NCI-H2081 (cell line): ENCODE measurements at places on chromosomes 3 and 15.

DNA sequence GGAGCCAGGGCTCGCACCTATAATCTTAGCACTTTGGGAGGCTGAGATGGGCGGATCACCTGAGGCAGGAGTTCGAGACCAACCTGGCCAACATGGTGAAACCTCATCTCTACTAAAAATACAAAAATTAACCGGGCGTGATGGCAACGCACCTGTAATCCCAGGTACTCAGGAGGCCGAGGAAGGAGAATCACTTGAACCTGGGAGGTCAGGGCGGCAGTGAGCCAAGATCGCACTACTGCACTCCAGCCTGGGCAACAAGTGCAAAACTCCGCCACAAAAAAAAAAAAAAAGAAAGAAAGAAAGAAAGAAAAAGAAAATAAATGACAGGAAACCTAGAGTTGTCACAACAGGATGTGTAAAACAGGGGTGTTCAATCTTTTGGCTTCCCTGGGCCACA is 3.0 kb upstream of the NMB start:
- DNase-seq, result no peak

DNA sequence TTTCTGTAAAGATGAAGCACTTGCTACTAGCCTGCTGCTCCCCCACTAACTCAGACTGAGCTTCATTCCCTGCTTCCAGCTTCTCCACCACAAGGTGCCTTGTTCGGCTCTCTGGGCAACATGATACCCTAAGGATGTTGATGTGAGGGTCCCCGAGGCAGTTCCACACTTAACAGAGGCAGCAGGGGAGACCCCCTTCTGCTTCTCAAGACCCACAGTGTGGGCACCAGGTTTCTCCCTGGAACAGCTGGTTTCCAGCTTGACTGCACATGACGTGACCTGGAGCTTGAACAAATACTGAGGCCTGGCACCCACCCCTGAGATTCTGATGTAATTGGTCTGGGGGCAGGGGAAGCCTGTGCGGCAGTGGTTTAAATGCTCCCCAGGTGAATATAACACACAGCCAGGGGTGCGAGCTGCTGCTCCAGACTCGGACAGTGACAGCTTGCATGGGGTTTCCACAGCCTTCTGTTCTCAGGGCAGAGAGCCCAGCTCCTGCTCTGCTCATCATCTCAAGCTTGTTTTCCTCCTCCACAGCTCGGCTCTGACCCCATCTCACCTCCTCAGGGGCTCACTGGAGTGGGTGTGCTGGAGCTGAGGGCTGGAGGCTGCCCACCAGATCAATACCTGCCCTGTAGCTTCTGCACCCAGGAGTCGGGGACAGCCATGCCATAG is 95.0 kb upstream of the HACD2 start:
- no peak for DNase-seq

- no peak for DNase-seq
These were observed 330.2 kb downstream of the TIGIT start for GRCh38 chr3:114624047-114624445.

GRCh38 chr3:46674031-46674845 is 19.2 kb downstream of the ALS2CL start:
- no peak for DNase-seq

- DNase-seq, result no peak
These were observed 21.4 kb upstream of the CCR9 start for GRCh38 chr3:45864760-45865519.

DNA sequence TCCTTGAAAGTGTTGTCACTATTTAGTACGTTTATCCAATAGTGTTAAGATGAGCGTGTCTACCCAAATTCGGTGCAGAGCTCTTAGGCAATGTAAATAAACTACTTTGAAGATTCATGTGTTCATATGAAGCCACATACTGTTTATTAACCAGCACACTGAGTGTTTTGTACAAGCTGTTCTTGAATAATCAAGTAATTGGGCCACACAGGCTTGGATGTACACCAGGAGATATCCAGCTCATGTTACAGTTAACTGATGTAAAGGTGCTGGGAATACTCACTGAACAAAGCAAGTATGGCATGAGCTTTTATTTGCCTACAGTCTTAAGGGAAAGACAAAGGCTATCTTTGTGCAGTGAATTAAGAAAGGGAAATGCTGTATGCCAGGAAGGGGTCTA is 632 bp upstream of the DHX36 start:
- no peak for DNase-seq

DNA sequence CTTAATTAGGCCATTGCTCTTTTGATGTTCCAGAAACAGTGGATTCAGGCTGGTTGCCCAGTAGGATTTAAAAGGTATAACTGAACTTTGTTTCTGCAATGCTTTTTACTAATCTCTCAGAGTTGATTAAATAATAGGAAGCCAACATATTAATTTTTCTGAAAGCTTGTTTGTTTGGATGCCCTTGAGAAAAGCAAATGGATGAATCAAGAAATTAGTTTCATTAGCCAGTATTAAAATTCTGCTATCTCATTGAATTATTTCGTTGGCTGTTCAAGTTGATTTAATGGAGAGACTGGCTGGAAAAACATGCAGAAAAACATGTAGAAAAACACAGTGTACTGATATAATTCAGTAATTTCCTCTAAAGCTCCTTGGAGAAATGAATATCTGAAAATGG is 178.9 kb upstream of the THRB start:
- DNase-seq, result no peak

- no peak for DNase-seq
These were observed 5.1 kb downstream of the TEX264 start for GRCh38 chr3:51676102-51676640.

GRCh38 chr3:41163421-41163820 is 35.9 kb upstream of the CTNNB1 start:
- DNase-seq, result no peak

- no peak for DNase-seq
These were observed 26.2 kb downstream of the TMOD3 start for GRCh38 chr15:51855612-51856011.

DNA sequence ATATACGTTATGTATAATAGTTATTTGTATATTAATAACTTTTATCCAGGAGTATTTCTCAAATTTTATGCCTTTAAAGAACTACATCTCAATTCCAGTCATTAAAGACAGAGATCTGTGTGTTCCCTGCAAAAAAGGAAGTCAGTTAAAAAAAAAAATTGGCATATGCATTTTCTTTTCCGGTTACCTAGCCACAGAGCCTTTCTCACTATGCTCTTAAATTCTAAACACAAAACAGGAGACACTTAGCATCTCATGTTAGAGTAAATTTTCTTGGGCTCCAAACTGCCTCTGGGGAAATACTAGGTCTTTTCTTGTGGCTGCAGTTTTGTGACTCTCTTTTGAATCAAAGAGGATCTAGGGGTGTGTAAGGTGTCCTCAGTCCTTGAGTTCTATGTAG is 105.9 kb downstream of the KCNH8 start:
- no peak for DNase-seq

GRCh38 chr3:72139316-72139715 is 354.4 kb upstream of the PROK2 start:
- no peak for DNase-seq

GRCh38 chr3:5523125-5523524 is 335.6 kb downstream of the EDEM1 start:
- DNase-seq, result no peak

DNA sequence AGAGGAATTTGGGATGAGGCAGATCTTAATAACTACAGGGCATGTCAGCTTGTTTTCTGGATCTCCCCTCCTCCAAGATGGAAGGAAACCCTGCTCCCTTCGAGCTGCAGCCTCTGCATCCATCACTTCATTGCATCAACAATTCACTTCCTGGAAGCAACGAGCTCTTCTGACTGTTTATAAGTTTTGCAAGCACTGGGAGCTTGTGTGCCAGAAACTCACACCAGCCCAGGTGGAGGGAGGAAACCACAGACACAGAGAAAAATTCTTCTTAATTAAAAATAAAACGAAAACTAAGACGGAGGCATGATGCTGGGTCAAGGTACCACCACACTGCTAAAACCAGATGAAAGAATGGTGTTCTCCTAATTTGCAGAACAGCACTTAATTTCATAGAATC is 10.6 kb downstream of the LRIG1 start:
- DNase-seq, result no peak

GRCh38 chr15:101146118-101146702 is 105.6 kb downstream of the CHSY1 start:
- no peak for DNase-seq

DNA sequence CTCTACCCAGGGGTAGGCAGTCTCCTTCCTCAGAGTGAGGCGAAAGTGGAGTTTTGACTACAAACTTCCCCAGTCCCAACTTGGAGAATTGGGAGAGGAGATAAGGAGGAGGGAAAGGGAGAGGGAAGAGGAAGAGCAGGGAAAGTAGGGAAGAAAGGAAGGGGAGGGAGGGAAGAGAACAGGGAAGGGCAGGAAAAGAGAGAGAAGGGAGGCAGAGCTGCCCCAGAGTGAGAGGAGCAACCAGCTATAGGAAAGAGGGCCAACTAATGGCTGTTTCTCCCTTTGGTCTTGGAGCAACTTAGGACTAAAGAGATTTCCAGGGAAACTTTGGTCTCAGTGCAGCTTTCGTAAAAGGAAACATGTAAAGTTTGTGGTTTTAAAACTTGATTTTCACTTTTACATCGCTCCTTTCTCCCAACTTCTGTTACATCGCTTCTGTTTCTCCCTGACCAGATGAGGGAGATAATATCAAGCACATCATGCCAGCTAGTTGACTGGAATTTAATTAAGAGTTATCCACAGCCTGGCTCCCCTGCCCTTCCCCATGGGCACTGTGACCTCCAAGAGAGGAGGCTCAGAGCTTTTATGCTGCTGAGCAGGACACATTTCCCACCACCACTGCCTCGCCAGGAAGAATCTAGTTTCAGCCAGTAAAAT is 1.4 kb downstream of the CA12 start:
- DNase-seq, result no peak

GRCh38 chr15:82397817-82398216 is 31.8 kb upstream of the GOLGA6L9 start:
- DNase-seq, result no peak

GRCh38 chr3:26558257-26558656 is 64.3 kb upstream of the LRRC3B start:
- no peak for DNase-seq

GRCh38 chr3:35200056-35200455 is 439.3 kb upstream of the ARPP21 start:
- no peak for DNase-seq

- peak; percentile 64 for DNase-seq
These were observed 270.3 kb upstream of the CFAP20DC start for GRCh38 chr3:59320080-59320479.

- DNase-seq, result no peak
These were observed 363.3 kb upstream of the THRB start for GRCh38 chr3:24857945-24858344.

DNA sequence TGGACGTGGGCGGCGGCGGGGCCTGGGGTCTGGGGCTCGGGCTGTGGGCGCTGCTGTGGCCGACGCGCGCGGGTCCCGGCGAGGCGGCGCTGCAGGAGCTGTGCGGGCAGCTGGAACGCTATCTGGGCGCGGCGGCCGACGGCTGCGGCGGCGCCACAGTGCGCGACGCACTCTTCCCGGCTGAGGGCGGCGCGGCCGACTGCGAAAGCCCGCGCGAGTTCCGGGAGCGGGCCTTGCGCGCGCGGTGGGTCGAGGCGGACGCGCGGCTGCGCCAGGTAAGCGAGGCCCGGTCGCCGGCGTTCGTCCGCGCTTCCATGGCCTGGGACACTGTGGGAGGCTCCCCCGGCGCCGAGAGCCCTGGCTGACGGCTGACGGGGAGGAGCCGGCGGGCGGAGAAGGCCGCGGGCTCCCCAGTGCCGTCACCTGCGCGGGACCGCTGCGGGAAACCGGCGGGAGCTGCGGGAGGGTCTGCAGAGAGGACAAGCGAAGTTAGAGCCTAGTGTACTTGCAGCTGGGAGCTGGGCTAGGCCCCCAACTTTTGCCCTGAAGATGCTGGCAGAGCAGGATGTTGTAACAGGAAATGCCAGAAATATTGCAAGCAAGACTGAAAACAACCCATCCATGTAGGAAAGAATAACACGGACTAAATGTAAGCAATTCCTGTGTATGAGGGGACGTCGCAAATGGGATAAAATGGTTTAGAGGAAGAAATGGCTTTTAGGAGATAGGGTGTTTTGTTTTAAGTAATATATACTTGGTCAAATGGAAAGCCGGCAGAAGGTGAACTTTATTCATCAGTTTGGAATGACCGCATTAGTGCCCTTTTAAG is 847 bp downstream of the WHAMM start:
- DNase-seq, result peak; percentile 46

- no peak for DNase-seq
These were observed 6.4 kb upstream of the ANKDD1A start for GRCh38 chr15:64905119-64905831.

DNA sequence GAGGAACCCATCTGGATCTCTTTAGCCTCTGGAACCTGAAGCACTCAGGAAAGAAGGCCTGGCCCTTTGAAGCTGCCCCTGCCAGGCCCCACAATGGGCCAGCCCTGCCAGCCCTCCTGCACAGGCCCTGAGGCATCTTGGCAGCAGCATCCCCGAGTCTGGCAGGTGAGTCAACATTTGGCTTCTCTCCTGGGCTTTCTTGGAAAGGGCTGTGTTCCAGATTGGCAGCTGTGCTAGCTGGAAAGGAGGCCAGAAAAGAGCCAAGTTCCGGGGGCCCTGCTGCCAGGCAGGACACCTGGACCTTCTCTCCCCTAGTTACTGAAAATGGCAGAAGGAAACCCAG is 187.2 kb downstream of the SHQ1 start:
- peak; percentile 91 for DNase-seq

DNA sequence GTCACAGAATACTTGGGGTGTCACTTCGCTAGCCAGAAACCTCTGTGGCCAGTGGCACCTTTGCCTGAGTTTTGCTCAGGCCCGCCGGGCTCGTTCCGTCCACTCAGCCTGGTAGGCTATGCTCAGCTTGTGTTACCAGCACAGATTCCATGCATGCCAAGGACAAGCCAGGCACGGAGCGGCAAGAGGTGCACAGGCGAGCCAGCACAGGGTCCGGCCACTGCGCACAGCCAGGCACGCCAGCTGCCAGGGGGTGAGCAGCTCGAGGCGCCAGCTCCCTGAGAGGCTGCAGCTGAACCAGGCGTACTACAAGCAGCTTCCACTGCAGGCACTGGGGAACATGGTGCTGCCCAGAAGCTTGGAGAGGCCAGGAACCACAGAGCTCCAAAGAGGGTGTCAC is 14.7 kb downstream of the PCYT1A start:
- DNase-seq, result no peak

DNA sequence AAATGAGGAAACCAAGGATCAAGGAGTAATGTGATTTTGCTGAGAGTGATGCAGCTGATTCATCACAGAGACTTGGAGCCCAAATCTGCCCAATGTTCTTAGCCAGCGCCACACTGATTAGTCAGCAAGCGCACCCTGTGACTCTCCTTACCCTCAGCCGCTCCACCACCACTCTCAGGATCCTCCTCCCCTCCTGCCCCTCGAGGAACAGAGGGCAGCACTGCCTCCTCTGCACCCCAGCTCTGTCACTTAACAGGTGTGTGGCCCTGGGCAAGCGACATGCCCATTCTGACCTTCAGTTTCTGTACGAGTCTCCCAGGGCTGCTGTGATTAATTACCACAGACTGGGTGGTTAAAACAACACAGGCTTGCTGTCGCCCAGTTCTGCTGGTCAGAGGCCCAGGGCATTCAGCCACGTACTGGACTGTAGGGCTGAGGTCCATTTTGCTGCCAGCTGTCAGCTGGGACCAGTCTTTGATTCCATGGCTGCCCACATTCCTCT is 36.1 kb upstream of the HRH1 start:
- no peak for DNase-seq
